ENCODE measurements at places on chromosomes 5 and 9.

DNA sequence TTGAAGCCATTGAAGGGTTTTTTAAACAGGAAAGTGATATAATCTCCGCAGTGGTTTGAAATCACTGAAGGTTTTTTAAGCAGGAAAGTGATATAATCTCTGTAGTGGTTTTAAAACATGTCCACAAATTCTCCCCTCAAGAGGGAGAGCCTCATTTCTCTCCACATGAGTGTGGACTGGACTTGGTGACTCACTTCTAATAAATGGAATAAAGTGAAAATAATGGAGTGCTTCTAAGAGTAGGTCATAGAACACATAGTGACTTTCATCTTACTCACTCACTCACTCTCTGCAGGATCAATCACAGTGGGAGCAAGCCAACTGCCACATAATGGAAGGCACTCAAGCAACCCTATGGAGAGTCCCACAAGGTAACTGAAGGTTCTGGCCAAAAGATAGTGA, 12.0 kb downstream of the CTNNAL1 start:
- no peak for DNase-seq

DNA sequence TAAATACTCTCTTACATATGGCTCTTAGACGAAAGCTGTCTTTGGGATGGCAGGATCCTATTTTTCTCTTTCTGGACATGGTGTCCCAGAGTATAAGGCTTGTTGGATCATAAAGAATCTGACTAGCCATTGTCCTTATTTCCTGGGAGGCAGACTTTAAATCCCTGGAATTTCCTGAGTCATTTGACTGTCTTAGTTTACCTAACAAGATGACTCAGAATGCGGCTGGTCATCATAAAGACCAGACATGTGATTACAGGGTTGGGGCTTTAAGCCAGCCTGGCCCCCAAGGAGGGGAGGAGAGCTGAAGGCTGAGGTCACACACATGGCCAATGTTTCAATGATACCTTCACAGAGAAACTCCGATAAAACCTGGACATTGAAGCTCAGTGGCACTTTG, 37.2 kb downstream of the FAM240B start:
- DNase-seq: no peak

- no peak for DNase-seq
These were observed 159.7 kb upstream of the CDH12 start for GRCh38 chr5:23012842-23013241.

GRCh38 chr9:272251-273213, 57.9 kb downstream of the DOCK8 start:
- DNase-seq: peak; percentile 55

DNA sequence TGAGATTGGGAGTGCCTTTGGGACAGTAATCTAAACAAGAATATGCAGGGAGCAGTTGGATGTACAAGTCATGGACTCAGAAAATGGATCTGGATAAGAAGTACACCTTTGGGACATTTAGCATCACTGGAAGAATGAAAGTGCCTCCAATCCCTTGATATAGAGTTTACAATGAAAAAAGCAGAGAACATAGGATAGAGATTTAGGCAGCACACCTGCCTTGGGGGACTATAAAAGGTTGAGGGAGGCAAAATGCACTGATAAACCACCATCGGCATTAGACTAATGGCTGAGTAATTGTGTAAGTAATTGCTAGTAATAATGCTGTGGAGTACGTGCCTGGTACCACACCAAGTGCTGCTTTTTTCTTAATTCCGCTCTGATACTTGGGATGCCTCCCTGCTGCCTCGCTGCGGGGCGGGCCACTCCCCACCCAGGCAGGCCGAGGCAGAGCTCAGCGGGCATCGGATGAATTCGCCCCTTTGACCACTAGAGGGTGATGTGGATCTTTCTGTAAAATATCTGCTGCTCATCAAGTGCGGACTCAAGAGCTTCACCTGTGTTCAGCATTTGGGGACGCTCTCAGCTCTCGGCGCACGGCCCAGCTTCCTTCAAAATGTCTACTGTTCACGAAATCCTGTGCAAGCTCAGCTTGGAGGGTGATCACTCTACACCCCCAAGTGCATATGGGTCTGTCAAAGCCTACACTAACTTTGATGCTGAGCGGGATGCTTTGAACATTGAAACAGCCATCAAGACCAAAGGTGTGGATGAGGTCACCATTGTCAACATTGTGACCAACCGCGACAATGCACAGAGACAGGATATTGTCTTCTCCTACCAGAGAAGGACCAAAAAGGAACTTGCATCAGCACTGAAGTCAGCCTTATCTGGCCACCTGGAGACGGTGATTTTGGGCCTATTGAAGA, 99.9 kb downstream of the ANKRD18B start:
- peak; percentile 17 for DNase-seq

DNA sequence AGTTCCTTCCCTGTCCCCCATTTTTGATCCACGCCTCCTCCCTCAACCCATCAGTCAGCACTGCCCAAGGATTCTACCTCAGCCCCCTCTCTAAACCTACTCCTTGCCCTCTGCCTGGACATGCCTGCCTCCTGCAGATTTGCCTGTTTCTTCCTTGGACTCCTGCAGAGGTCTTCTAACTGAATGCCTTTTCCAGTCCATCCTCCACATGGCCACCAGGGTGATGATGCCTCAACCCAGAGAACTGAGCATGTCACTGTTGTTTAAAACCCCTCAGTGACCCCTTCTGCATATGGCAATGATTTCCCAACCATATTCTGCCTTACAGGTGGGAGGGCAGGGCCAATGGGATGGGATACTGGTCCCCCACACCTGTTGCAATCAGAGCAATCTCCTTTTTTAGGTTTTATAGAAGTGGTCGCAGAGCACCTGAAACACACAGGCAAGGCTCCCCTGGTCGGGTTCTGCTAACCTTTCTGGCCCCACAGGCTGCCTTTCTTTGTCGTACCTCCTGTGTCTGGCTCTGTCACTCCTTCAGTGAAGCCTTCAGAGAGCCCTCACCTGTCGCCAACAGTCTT, 9.3 kb downstream of the PHYKPL start:
- DNase-seq: no peak

DNA sequence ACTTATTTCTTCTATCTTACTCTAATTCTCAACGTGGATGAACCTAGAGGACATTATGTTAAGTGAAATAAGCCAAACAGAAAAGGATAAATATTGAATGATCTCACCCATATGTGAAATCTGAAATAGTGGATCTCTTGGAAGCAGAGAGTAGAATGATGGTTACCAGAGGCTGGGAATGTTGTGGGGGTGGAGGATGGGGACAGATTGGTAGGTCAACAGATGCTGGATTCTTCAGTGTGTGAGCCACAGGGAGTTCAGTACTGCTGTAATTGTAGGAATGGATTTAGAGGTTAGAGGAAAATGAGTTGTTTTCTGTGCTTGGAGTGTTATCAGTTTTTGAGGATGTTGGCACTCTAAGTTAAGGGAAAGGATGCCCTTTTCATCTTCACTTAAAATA, 190.6 kb downstream of the FBXL7 start:
- DNase-seq: no peak

- DNase-seq: no peak
These were observed 21.4 kb upstream of the SMIM23 start for GRCh38 chr5:171764265-171764664.

DNA sequence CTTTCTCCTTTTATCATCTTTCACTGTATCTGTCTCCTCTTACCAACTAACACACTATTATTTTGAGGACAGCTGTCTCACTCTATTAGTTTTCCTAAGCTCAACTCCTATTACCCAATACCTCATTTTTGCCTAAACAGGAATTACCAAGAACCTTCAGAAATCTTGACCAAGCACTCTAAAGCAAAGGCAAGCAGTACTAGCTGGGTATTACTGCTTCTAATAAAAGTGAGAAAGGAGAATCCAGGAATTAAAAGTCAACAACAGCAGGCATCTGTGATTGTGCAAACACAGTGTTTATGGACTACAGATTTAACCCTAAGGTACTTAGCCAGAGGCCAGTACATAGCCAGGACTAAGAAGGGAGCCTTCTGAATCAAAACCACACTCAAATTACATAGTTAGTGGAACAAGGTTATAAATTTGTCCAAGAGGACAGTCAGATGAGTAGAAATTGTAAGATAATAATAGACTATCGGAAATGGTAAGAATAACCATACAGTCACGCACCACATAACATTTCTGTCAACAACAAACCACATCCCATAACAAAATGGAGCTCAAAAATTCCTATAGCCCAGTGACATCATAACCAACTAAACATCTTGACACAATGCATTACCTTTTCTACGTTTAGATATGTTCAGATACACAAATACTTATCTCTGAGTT, 8.3 kb downstream of the RFX3 start:
- DNase-seq: no peak

DNA sequence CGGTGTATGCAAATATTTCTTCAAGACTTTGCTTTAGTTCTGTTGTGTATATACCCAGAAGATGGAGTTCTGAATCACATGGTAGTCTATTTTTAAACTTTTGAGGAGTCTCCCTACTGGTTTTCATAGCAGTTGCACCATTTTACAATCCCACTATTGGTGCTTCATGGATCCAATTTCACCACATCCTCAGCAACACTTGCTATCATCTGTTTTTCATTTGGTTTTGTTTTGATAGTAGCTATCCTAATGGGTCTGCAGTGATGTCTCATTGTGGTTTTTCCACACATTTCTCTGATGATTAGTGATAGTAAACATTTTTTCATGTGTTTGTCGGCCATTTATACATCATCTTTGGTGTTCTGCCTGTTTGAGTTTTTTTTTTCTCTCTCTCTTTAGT, 1339.3 kb downstream of the EFNA5 start:
- DNase-seq: no peak
